Stimulated activated CD4-positive, alpha-beta T cell treated with anti-CD3 and anti-CD28 coated beads, Interleukin-4, amount 100 ng/mL, for 1 hour (primary cell): ENCODE measurements at places on chromosomes 12 and 14.

GRCh38 chr12:79939728-79940310 is 4.9 kb upstream of the PPP1R12A start:
- no peak for DNase-seq

DNA sequence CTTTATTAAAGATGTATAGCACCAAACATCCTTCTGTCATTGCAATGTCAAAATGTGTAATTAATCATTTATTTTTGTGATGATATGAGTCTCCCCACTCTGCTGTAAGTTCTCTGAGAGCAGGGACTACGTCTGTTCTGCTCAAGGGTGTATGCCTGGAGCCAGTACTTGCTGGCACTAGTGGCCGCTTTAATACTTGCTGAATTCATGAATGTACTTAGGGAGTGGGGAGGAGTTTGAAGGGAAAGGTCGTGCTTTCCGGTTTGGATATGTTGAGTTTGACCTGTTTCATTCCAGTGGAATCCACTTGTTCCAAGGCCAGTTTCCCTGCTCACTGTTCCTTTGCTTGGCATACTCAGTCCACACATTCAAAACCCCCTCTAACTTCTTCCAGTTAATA is 1.9 kb upstream of the DCAF5 start:
- DNase-seq, result no peak

- no peak for DNase-seq
These were observed 30.1 kb upstream of the FRMD6 start for GRCh38 chr14:51621654-51622053.

GRCh38 chr12:42407306-42407705 is 81.3 kb downstream of the PPHLN1 start:
- DNase-seq, result no peak

DNA sequence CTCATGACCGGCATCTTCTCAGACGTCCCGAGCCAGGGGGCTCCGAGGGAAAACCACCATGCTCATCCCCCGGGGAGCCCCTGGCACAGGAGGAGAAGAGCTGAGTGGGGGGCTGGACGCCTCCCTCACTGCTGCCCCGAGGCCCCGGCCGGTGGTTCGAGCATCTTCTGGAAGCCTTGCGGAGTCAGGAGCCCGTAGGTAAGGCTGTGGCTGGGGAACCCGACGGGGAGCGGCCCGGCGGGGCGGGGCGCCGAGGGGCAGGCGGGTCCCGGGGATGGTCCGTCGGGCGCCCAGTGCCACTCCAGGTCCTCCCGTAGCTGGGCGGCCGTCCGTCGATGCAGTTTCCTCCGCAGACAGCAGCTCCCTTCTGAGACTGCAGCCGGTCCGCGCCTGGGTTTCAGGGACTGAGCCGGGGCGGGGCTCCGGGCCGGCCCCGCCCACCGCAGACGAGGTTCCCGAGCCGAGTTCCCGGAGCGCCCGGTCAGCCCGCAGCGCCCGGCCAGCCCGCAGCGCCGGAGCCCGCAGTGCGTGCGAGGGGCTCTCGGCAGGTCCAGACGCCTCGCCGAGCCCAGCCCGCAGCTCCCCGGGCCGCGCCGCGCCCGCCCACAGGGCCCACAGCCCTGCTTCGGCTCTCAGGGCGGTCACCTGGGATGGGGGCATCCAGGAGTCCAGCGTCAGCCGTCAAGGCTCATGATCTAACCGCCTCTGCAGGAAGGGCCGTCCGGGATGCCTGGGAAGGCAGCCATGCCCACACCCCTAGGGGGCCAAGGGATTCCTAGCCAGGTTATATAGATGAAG is at the start of gene PGF:
TSS of gene PGF (minus strand) at position 369 of the 798 bp plus-strand sequence. CDS start at position 14, 355 bp downstream.
- DNase-seq, result peak; percentile 27

GRCh38 chr12:32446316-32447119 is 47.2 kb downstream of the FGD4 start:
- no peak for DNase-seq

GRCh38 chr12:50205648-50206047 is 38.5 kb upstream of the CERS5 start:
- no peak for DNase-seq

GRCh38 chr12:56988207-56988739 is 18.1 kb downstream of the ZBTB39 start:
- no peak for DNase-seq

- no peak for DNase-seq
These were observed 2.9 kb upstream of the PPFIBP1 start for GRCh38 chr12:27521066-27521465.

DNA sequence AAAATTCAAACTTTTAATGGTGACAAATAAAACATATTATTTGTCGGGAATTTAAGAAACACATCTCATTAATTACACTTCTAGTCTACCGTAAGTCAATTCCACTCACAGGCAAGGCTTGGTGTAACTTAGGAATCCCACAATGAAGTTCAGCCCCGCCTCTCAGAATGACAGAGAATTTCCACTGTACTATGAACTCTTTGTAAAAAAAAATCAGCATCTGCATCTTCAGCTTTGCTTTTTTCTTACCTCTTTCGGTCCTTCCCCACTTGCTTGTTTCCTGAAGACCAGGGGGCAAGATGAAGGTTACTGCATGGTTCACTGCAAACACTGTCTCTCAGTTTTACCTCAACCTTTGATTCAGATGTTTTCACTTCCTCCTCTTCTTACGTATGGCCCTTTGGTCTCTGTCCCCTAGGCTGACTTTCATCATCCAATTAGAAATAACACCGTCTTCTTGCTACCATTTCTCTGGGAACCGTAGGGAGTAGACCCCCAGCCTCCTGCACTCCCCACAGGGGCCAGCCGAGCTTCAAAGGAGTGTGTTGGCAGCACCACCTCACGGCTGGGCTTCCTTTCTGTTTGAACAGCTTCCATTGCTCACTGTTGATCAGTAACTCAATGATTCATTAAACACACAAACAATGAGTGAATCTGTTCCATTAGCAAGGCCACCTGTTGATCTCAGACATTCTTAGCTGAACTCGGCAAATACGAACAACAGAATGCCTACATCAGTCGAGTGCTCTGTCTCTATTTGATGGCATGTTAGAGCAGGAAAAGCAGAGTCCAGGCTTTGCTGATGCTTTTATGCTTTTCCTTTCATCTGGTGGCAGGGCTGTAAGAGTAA is 343.0 kb downstream of the BMP4 start:
- DNase-seq, result no peak

GRCh38 chr14:84579292-84579691 is 950.7 kb upstream of the FLRT2 start:
- no peak for DNase-seq

DNA sequence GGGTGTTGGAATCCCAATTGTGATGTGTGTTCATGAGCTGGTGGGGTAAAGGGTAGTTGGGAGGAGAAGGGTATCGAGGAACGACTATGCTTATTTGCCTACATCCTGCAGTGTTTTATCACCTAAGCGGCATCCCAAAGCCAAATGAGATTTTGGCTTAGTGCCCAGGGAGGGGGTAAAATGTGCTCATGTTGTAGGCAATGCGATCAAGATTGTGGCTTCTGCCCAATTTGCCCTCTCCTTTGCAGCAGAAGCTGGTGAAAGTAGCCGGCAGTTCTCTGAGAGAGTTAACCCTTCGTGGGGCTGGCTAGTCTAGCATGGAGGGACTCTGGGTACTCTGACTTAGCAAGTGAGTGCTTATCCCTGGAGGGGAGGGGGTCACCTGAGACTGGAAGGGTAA is 753 bp downstream of the RPH3A start:
- no peak for DNase-seq

DNA sequence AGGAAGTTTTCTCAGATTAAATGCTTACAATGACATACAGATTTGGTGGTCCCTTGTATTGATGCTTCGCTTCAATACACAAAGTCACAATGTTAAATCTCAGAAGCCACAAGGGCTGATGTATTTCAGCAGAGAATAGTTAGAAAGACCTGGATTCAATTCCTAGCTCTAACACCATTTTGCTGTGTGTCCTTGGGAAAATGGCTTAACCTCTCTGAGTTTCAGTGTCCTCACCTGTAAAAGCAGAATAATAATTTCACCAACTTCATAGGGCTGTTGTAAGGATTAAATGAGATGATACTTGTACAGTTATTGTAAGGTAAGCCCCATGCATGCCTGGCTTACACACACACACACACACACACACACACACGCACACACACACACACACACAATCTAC is 30.3 kb downstream of the P2RX7 start:
- DNase-seq, result no peak

DNA sequence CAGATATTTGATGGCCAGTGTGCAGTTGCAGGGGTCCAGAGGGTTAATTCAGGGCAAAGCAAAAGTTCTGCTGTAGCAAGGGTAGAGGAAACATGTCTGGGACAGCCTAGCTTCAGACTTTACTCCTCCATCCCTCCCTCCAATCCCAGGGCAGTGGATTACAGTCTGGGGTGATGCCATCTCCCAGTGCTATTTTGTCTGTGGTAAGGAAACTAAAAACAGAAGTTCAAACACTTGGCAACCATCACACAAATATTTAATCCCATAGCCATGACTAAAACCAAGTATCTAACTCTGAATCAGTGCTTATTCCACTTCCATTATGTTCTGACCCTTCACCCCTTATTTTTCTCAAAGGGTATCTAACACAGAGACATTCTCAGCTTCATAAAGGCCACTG is 61.8 kb downstream of the PIK3C2G start:
- no peak for DNase-seq

DNA sequence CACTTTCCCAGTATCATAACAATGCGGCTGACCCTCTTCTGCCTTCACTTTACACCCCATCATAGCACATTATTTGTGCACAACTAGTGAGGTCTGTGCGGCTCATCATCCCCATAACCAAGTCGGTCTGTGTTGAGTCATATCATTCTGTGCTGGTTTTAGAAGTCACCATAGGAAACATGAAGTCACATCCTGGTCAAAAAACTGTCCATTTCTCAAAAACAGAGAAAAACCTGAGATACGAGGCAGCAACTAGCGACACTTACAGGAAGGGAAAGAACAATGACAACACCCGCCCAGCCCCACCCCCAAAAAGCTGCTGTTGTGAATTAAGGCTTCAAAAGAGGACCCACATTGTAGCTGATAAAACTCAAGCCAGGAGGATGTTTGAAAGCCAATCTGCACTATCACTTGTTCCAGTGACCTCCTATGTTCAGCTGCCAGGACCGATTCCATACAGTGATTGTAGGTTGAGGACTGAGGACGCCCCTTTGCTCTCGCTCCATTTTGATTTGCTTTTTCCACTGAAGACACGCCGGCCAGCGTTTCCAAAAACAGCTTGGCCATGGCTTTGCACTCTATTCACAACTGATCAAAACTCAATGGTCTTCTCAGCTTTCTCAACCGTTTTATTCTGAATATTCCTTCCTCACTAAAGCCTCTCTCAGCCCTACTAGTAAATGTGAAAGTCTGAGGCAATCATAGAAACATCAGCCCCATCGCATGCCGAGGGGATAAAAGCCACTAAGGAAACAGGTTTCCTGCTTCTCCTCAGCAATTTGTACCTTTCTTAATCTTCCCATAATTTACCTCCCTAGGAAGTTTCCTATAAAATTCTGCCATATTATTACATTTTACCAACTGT is 87.5 kb downstream of the DUSP16 start:
- DNase-seq, result no peak

DNA sequence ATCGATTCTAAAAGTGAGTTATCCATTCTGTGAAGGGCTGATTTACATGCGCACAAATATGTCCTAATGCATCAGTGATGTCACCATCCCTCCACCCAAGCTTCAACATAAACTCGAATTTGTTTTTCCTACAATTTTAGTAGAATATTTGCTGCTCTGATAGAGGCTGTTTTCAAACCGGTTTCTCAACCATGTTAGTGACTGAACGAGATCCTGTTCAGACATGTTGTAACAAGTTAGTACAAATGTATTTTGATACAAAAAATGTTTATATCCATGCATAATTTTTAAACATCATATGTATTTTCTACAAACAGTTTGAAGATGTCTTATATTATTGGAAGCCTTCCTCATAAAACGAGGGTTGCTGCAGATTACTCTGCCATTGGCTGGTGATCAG is 12.7 kb upstream of the PRB2 start:
- DNase-seq, result no peak

GRCh38 chr12:9346866-9347327 is 138.7 kb upstream of the PZP start:
- no peak for DNase-seq

DNA sequence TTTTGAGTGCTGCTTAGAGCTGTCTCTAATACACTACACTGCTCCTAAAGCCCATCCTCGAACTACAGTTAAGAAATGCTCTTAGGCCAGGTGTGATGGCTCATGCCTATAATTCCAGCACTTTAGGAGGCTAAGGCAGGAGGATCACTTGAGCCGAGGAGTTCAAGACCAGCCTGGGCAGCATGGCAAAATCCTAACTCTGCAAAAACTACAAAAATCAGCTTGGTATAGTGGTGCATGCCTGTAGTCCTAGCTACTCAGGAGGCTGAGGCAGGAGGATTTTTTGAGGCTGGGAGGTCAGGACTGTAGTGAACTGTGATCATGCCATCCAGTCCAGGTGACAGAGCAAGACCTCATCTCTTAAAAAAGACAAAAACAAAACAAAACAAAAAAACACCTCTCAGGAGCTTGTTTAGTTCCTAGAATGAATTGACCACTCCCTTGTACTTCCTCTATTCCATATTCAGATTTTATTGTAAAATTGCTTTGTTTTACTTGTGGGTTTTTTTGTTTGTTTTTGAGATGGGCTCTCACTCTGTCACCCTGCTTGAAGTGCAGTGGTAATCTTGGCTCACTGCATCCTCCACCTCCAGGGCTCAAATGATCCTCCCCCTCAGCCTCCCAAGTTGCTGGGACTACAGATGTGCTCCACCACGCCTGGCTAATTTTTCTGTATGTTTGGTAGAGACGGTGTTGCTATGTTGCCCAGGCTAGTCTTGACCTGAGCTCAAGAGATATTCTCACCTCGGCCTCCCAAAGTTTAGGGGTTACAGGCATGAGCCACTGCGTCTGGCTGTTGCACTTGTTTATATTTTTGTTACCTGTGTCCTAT is 13.6 kb downstream of the MDM2 start:
- no peak for DNase-seq

DNA sequence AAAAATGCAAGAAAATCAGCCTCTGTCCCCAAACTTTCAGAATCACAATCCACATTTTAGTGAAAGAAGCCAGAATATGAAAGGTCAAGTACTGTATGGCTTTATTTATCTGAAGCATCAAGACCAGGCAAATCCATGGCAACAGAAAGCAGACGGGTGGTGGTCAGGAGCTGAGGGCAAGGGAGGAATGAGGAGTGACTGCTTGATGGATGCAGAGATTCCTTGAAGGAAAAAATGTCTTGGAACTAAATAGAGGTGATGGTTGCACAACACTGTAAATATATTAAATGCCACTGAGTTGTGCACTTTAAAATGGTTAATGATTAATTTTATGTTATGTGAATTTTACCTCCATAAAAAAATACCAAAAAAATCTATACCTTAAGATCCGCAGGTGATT is 165.1 kb downstream of the GXYLT1 start:
- DNase-seq, result no peak

DNA sequence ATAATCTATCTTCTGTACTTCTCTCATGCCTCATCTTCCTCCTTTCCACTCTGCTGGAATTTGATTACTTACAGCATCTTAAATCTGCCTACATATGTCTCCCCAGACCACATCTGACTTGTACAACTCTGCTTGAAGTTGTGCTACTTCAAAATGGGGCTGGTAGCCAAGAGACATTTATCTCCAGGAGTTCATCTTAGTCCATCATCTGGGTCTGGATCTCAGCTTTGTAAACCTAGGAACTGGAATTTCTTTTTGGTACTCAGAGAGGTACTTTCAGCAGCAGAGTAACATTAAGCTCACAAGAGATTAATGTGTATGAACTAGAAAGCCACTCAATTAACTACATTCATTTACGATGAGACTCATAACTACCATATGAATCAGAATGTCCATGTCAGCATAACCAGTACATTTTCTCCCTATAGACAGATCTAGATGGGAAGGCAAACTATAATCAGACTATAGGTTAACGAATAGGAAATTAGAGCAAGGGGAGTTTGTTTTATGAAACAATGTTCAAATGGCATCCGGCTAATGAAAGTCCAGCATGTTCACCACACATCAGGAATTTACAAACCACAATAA is 178.8 kb downstream of the CEP128 start:
- no peak for DNase-seq
